Kasumi-1 (cell line): ENCODE measurements at places on chromosomes 6 and 20.

DNA sequence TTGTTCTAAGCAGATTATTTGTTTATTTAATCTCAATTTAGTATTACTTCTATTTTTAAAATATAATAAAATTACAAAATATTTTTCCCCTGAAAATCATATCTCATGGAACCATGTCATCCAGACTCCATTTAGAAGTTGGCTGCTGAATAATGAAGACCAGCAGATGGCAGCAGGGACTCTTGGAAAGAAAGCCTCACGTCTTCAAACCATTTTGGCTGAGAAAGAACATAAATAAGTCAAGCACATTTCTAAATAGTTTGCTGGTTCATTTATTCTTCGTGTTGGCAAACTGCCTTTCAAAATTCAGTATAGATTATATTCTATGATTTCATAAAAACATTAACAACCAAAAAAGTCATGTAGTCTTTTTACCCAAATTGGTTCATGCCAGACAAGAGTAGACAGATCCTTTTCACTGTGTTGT is 71.7 kb downstream of the RCAN2 start:
- DNase-seq = peak; percentile 70

DNA sequence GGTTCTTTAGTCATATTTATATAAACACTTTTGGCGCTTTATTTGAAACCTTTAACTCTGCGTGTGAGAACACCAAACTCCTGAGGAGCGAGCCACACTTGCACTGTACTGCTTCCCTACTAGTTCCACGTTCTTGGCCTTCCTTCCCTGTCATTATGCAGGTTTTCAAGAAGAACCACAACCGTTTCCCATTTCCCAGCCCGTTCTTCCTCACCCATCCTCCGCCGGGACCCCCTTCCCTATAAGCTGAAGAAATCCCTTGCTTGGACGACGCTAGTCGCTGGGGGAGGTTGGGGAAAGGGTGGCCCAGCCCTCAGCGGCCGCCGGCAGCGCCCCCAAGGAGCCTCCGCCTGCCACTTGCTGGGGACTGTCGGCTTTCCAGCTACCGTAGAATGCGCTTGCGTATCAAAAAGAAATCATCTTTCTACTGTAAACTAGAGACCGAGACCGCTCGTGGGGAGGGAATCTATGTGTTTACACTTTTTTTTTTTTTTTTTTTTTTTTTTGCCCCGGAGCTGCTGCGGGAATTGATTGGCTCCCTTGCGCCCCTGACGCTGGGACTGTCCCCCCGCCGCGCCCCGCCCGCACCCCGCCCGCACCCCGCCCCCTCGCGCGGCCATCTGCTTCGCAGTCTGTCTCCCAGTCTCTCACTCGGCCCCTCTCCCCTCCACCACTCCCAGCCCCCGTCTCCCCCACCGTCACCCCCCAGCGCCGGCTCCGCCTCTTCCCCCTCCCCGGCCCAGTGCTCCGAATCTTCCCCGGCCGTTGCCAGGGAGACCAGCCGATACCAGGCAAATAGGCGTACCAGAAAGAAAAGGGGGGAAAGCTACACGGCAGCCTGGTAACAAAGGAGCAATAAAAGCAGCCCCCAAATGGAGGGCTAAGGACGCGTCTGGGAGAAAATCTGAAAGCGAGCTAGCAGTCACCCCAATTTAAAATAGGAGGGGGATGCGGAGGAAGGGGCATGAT is 2.3 kb upstream of the MARCKS start:
- DNase-seq = peak; percentile 33

- DNase-seq = no peak
Observed at GRCh38 chr6:8245726-8246125, 143.4 kb upstream of the EEF1E1 start.

DNA sequence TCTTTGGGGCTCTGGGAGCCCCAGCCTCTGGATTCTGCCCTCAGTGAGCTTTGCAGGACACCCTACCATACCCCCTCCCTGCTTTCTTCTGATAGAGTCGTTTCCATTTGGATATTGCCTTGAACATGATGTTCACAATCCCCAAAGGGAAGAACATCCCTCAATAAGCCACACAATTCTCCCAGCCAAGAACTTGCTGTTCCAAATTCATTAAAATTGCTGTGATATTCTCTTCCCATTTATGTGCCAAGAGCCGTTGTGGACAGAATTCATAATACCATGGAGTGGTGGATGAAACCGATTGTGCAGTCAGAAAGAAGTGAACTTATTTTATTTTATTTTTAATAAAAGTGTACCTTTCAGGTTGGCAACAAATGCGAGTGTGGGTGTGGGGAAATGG is 95.8 kb downstream of the DHX35 start:
- no peak for DNase-seq

DNA sequence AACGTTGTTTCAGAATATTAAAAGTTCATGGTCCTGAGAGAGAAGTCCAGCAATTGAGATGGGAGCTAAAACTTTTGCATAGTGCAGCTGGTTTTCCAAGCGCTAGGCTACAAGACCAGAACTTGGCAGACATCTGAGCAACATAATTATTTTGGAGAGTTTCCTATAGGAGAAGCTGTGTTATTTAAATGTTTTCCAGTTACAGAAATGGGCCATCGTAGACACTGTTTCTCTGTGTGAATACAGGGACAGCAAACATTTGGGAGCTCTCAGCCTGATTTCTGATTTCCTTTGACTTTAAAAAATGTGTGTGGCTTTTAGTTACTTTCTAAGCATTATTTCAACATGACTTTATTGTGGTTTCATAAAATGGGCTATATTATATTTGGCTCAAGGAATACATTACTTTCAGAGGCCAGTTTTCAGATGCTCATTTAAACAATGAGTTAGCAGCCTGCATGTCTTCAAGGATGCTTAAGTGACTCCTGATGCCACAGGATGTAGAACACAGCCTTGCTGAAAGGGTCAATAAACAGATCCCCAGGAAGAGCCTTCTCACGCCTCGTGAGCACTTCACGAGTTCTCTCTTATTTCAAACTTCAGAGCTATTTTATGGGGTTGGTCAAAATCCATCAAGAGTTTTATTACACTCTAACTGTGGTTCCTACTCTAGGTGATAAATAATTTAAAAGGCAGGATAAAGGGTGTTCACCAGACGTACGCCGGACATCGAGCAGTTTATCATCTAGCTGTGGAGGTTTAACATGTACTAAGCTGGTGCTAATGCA is 193.8 kb downstream of the SMOC2 start:
- DNase-seq = no peak

DNA sequence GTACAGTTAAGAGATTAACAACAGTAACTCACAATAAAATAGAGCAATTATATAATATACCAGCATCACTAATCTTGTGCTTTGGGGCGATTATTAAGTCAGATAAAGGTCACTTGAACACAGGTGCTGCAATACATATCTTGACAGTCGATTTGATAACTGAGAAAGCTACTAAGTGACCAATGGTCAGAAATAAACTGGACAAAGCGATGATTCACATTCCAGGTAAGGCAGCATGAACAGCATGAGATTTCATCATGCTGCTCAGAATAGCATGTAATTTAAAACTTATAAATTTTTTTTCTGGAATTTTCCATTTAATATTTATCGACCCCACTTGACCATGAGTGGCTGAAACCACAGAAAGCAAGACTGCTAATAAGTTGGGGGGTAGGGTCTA is 15.9 kb upstream of the ADGRF5 start:
- no peak for DNase-seq

DNA sequence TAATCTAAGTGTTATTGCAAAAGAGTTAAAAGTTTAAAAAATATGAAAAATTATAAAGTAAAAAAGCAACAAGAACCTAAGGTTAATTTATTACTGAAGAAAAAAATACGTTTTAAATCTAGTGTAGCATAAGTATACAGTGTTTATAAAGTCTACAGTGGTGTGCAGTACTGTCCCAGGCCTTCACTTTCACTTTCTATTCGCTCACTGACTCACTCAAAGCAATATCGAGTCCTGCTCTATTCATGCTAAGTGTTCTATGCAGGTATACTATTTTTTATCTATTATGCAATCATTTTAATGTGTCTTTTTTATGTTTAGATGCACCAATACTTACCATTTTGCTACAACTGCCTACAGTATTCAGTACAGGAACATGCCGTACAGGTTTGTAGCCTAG is 113.0 kb downstream of the MANEA start:
- no peak for DNase-seq

- no peak for DNase-seq
Observed at GRCh38 chr6:128111096-128111495, 210.2 kb upstream of the THEMIS start.

GRCh38 chr6:159680104-159680503 is 12.9 kb downstream of the SOD2 start:
- DNase-seq = no peak

DNA sequence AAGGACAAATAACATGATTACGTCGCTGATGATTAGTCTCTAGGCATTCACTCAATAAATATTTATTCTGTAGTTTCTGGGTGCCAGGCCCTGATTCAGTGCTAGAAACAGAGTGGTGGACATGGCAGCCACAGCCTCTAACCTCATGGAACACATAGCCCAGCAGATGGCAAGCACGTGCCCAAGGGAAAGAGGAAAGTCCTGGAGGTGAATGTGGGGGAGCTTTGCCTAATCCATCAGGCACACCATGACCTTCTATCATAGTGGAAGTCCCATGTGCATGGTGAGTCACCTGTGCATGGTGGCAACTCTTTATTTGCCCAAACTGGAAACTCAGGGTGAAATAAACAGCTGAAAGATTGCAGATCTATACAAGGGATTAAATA is 143.0 kb upstream of the TNFAIP3 start:
- DNase-seq = no peak

GRCh38 chr6:11140056-11140455 is 28.5 kb upstream of the ERVFRD-1 start:
- DNase-seq = no peak
